ENCODE measurements at places on chromosomes 1 and 21.
A peak's percentile ranks its signal among the peaks of the same experiment; 100 is the strongest.

- no peak for DNase-seq
Measured at GRCh38 chr21:16770266-16770665, 742.6 kb upstream of the CXADR start.

DNA sequence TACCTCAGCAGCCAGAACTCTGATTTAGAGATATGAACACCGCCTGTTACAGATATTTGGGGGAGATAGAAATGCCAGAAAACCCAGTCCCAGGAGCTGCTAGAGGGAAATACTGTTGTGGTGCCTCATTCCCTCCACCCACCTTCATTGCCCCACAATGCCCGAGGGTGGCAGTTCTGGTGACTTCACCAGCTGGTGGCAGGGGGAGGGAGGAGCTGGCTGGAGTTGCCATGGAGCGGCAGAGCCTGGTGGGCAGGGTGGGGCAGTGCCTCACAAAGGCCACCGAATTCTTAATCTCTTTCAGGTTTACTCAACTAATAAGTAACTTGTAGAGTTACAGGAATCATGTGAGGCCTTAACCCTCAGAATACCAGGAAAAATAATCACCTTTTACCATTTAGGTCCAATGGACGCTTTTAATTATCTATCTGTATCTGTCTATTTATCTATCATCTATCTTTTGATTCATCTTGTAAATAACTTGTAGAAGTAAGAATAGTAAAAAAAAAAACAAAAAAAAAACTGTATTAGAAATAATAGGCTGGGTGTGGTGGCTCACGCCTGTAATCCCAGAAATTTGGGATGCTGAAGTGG lies 11.7 kb upstream of the S100A11 start:
- peak; percentile 40 for DNase-seq

GRCh38 chr1:26127235-26128163 lies 15.9 kb downstream of the PDIK1L start:
- no peak for DNase-seq

GRCh38 chr1:212587016-212587887 lies 21.3 kb upstream of the ATF3 start:
- no peak for DNase-seq

- no peak for DNase-seq
Measured at GRCh38 chr21:35559829-35560225, 500.5 kb downstream of the SETD4 start.

DNA sequence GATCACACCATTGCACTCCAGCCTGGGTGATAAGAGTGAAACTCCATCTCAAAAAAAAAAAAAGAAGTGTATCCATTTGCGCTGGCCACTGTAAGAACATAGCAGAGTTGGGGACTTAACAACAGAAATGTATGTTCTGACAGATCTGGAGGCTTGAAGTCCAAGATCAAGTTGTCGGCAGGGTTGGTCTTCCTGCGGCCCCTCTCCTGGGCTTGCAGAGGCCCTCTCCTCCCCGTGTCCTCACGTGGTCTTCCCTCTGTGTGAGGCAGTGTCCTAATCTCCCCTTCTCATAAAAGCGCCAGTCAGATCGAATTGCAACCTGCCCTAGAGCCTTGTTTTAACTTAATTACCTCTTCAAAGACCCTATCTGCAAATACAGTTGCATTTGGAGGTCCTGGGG lies 52.6 kb downstream of the MT1HL1 start:
- no peak for DNase-seq

- DNase-seq = no peak
Measured at GRCh38 chr1:118986555-118987467, 1.3 kb downstream of the TBX15 start.

GRCh38 chr1:117821774-117822482 lies 107.5 kb downstream of the GDAP2 start:
- DNase-seq = no peak

- no peak for DNase-seq
Measured at GRCh38 chr1:43975249-43975961, 645 bp downstream of the ATP6V0B start.

GRCh38 chr1:245062741-245063305 lies 92.0 kb upstream of the KIF26B start:
- DNase-seq = no peak

GRCh38 chr1:3355894-3356826 lies 98.3 kb upstream of the ARHGEF16 start:
- no peak for DNase-seq

DNA sequence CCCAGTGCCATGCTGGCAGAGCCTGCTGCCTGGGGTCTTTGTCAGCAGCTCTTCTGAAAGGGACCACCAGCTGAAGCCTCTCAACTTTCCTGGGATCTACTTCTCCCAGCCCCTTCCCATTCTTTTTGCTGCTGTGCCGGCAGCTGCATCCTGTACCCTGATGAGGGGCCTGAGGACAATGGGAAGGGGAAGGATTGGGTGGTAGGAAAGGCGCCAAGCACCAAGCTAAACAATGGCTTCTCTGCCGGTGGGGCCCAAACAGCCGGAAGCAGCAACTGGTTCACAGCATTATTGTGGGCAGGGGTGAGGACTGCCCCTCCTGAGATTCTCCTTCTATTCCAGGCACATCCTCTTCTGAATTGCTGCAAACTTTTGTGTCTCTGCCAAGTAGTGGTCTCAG lies 5.0 kb upstream of the EFCAB14 start:
- DNase-seq = no peak

GRCh38 chr1:97905141-97905940 lies 15.5 kb downstream of the DPYD start:
- no peak for DNase-seq

DNA sequence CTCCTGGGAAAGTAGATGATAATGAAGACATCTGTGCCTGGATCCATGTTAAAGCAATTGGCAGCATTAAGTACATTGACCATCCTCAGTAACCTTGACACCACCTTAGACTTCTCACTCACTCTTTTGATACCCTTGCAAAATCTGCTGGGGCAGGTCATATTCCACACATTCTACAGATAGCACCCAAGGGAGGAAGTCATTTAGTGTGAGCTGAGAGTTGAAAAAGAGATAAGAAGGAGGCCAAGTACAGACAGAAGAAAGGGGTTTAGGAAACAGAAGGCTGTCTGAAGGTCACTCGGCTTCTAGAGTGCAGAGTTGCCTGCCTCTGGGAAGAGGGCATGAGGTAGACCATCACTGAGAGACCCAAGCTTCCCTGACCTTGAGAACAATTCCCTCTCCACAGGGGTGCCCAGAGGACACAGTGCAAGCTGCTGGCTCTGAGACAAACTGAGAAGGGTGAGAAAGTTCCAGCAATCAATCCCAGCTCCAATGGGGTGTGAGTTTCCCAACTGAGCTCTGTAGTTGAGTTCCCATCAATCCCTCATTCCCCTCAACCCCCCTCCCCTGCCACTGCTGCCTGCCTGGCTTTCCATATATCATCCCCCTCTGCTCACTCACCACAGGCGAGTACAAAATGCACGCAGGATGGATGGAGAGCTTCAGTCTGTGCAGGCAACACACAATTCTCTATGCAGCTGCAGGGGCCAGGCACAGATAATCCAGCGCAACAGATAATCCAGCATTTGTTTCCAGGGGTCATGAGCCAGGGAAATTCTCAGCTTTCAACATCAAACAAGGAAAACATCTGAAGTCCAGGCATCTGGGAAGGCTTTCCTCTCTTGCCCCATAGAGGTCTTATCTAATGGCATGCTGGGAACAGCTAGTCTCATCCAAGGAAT lies 7.4 kb upstream of the MOB3C start:
- DNase-seq = no peak

GRCh38 chr1:156746728-156747631 lies 4.5 kb downstream of the HDGF start:
- no peak for DNase-seq

- no peak for DNase-seq
Measured at GRCh38 chr21:31476263-31477022, 132.4 kb upstream of the TIAM1 start.

DNA sequence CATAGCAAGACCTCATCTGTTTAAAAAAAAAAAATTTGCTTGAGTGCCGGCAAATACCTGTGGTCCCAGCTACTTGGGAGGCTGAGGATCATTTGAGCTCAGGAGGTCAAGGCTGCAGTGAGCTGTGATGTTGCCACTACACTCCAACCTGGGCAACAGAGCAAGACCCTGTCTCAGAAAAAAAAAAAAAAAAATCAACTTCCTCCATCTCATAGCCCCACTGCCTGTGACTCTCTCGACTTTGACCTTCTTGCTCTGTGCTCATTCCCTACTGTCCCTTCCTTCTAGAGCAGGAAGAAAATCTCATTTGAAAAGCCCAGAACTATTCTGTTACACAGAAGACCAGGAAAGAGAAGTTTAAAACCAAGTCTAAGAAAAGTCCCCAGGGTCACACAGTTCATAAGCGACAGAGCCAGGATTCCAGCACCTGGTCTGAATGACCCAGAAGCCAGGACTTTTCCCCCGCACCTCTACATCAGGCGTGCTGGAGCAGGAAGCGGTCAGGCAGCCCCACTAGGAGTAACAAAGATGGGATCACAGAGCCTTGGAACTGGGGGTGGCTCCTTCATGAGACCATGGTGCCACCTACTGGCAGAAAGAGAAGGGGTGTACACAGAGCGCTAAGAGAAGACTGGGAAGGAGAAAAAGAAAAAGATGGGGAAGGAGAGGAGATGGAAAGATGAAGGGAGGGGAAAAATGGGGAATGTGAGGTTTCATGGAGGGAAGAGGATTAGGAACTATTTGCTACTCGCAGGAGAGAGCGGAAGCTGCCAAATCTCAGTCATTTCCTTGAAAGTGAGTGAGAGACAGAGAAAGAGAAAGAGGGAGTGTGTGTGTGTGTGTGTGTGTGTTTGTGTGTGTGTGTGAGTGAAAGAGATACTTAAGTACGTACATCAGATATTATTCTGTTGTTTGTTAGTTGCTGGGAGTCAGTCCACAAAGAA lies 3.1 kb upstream of the P3R3URF start:
- DNase-seq = peak; percentile 49

DNA sequence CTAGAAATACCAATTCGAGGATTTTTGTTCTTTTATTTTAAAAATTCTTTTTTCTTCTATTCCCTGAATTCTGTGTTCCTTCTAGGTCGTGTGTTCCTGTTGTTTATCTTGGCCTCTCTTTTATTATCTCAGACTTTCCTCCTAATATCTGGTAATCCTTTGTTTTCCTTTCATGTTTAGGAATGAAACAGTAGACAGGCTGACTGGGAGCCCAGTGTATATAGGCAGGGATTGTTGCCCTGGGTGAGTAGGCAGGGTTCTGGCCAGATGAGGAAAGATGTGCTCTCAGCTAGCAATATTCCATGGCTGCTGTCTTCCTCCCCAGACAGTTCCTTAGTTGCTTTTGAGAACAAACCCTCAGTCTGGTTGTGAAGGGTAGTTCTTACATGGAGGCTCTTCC lies 161.8 kb upstream of the PDE4B start:
- no peak for DNase-seq

DNA sequence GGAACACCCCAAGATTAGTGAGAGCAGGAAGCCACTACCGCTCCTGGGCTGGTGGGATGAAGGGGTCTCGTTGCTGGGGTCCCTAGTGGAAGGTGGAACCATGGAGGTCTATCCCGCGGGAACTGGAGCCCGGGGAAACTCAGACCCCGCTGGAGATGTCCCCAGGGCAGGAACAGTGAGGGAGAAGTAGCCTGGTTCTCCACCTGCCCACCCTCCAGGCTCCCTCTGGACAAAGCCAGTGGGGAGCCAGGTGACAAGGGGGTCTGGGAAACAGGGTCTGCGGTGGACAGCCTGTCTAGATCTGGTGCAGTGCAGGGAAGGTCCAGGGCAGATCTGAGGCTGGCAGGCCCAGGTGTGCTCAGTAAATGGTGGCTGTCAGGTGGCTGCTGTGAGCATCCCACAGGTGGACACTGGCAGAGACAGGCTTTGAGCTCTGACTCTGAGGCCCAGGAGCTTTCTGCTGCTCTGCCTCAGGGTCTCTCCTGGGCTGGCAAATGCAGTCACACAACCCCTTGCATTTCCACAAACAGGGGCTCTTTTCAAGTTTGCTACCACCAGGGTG lies 88.0 kb upstream of the TLR5 start:
- DNase-seq = no peak

DNA sequence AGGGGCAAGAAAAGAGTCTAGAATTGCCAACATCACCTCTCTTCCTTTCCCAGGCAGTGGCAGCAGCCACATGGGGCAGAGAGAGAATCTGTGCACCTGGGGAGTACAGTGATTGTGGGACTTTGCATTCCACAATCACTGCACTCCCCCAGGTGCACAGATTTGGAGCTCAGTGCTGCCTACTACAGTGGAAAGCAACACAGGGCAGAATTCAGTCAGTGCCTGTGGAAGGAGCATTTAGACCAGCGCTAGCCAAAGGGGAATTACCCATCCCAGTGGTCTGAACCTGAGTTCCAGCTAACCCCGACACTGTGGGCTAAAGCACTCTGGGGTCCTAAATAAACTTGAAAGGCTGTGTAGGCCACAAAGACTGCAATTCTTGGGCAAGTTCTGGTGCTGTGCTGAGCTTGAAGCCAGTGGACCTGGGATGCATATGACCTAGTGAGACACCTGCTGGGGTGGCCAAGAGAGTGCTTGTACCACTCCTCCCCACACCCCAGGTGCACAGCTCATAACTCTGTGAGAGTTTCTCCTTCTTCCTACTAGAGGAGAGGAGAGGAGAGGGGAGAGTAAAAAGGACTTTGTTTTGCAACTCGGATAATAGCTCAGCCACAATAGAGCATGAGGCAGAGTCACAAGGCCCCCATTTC lies 50.3 kb downstream of the NUP210L start:
- no peak for DNase-seq

GRCh38 chr1:101183388-101183699 lies 53.5 kb upstream of the S1PR1 start:
- no peak for DNase-seq

- DNase-seq = no peak
Measured at GRCh38 chr1:192739476-192740184, 69.2 kb upstream of the RGS2 start.

DNA sequence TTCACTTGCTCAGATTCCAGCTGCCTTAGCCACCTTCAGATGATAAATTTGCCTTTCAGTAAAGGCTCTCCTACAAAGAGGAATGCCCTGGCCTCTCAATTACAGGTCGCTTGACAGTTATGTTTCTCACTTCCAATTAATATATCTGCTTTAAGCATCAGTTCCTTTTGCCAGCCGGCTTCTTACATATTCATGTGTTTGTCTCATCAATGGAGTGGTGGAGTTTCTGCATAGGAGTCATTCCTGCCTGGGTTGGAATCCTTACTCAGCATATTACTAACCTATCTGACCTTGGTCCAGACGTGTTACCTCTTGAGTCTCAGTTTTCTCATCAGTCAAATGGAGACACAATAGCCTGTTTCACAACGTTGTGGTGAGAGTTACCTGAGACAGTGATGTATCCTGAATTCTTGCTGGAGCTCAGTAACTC lies 9.4 kb upstream of the SESN2 start:
- no peak for DNase-seq

- DNase-seq = no peak
Measured at GRCh38 chr21:35015435-35016024, 33.6 kb downstream of the RUNX1 start.

- DNase-seq = no peak
Measured at GRCh38 chr1:223711173-223711572, 1.2 kb upstream of the CAPN2 start.

All from stimulated activated CD8-positive, alpha-beta memory T cell treated with anti-CD3 and anti-CD28 coated beads, Interleukin-12 subunit alpha, Interleukin-12 subunit beta, amount 100 ng/mL, for 1 hour (primary cell).